ENCODE measurements at places on chromosomes 11 and 22.

DNA sequence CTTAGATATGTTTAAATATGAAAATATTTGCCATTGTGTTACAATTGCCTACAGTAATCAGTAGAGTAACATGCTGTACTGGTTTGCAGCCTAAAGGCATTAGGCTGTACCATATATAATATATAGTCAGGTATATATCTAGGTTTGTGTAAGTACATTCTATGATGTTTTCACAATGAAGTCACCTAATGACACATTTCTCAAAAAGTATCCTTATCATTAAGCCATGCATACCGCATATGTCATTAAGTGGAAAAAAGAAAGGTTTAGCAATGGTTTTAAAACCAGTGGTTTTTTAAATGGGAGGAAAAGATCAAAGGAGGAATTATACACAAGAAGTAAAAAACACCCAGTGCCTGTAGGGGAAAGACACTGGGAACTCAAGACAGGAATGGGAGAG is 122.7 kb downstream of the RBFOX2 start:
- DNase-seq: no peak

- DNase-seq: no peak
These were observed 24.0 kb upstream of the ZBED5 start for GRCh38 chr11:10881892-10882291.

DNA sequence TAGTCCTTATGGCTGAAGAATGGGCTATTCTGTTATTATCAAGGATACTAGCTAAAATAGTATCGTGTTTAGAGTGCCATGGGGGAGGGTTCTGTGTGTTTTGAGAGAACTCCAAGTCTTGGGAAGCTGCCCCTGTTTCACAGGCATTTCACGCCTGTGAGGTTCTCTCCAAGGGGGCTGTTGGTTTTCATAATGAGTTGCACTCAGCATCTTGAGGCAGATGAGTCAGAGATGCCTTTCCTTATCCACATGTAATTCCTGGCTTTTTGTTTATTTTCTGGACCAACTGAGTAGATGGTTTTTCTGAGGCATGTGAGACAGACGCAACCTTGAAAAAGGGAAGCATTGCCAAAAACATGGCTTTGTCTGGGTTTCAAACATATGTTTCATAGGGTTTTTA is 203.7 kb downstream of the ARHGAP42 start:
- DNase-seq: no peak

DNA sequence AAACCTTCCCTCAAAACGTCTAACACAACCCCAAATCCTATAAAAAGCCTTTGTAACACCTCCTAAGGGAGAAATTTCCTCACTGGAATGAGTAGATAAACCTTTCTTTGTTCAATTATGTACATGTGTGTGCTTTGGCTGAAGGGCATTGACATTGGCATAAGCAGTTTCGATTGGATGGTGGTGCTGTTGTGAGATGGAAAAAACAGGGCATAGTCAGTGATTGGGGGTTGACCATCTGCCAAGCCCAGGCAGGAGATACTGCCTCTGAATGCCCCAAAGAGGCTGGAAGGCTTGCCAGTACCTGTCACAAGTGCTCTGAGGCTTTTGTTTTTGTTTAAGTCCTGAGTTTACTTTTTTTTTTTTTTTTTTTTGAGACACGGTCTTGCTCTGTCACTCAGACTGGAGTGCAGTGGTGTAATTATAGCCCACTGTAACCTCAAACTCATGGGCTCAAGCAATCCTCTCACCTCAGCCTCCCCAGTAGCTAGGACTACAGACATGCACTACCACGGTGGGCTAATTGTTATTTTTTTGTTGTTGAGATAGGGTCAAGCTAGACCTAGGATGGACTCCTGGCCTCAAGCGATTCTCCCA is 1.2 kb upstream of the CCDC117 start:
- DNase-seq: no peak

DNA sequence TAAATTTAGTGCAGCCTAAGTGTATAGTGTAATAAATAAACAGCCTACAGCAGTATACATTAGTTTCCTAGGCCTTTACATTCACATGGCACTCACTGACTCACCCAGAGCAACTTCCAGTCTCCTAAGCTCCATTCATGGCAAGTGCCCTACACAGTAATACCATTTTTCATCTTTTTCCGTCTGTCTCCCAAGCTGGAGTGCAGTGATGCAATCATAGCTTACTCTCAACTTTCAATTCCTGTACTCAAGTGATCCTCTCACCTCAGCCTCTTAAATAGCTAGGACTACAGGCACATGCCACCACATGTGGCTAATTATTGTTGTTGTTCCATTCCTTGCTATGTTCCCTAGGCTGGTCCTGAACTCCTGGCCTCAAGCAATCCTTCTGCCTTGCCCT is 54.4 kb downstream of the FCHSD2 start:
- DNase-seq: no peak

GRCh38 chr11:130121445-130121978 is 38.1 kb upstream of the ST14 start:
- no peak for DNase-seq

GRCh38 chr11:126547161-126547560 is 191.7 kb downstream of the ST3GAL4 start:
- DNase-seq: no peak

DNA sequence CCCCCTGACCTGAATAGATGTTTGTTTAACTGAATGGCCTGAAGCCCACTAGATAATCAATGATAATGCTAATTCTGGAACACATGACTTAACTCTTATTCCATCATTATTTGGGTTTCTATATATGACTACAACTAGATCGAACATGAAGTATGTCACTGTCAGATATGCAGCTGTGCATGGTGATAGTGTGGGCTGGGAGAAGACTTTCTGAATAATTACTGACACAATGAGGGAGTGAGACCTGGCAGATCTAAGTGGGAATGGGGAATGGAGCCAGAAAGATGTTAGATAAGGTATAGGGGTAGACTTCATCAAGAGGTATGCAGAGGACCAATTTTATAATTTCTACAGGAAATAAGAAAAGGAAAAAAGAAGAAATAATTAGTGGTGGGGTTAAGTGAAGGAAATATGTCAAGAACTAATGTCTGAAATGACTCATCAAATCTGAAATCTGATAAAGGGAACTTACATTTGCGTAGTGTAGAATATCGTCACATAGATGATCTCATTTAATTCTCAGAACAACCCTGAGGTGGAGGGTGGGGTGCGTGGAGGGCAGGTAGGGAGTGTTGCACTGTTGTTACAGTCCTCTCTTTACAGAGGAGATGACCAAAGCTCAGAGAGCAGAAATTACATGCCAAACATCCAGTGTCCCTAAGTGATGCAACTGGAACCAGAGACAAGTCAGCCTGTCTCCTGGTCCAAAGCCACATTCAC is 68.2 kb upstream of the EED start:
- no peak for DNase-seq

DNA sequence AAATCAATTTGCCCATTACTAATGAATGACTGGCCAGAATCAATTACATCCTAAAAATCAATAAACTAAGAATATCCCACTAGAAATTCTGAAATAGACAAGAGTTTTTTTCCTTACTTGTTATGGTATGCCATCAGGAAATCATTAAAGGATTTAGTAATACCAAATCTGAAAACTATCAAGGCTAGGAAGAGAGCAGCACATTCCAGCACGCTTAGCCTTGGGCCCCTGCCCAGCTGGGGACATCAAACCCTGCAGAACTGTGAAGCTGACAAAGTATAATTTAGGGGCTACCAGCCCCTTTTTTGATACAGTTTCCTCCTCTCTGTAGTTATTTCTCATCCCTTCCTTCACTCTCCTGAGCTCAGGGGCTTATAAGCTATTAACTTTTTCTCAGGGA is 247.8 kb upstream of the ZC3H12C start:
- no peak for DNase-seq

DNA sequence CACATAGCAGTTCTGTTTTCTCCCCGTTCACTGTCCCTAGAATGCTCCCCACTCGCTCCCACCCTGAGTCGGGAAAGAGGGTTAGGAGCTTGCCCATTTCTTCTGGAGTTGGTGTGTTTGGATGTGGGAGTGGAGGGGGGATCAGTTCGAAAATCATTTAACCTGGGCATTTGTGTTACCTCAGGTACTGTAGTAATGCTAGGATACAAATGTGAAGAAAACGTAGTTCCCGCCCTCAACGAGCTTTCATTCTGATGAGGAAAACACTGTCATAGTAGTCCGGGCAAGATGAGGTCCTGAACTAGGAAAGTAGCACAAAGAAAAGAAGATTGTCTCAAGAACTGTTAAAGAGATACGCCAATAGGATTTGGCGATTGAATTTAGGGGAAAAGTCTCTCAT is 539 bp downstream of the SDHD start:
- DNase-seq: no peak

GRCh38 chr11:101706541-101706940 is 122.7 kb upstream of the TRPC6 start:
- peak; percentile 60 for DNase-seq

DNA sequence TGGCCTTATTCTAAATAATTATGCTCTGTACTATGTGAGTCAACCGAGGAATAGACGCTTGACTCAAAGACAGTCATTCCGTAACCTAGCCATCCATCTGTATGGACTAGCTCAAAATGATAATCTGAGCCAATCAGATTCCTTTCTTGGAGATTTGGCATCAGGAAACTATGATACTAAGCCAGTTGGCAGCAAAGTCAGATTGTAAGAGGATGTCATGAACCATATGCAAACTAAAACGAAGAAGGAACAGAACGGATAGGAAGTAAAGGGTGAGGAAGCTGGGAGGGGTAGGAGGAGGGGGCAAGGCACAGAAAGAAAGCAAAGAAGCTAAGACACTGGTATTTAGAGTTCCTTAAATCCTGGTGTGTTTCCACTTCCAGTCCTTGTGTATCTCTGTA is 10.7 kb upstream of the SESN3 start:
- DNase-seq: no peak

- no peak for DNase-seq
These were observed 7.8 kb upstream of the DDI1 start for GRCh38 chr11:104028476-104029263.

GRCh38 chr11:44893308-44893822 is 57.3 kb downstream of the TP53I11 start:
- no peak for DNase-seq

- peak; percentile 94 for DNase-seq
These were observed 10.1 kb downstream of the C11orf91 start for GRCh38 chr11:33690290-33691065.

- DNase-seq: peak; percentile 25
These were observed 20.3 kb downstream of the CCDC83 start for GRCh38 chr11:85875505-85875904.

DNA sequence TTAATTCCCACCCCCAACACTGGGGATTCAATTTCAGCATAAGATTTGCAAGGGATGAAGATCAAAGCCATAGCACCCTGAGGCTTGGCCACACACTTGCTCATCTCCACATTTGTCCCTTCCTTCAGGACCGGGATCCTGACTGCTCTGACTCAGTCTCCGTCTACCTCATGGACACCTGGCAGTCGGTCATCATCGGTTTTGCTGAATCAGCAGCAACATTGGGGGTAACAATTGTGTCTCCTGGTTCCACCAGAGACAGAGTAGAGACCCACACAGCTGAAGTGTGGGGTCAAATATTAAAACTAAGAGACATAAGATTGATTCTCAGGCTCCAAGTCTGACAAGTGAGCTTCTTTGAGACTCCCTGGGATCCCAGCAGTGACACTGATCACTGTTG is 34.6 kb downstream of the GGTLC2 start:
- DNase-seq: no peak

DNA sequence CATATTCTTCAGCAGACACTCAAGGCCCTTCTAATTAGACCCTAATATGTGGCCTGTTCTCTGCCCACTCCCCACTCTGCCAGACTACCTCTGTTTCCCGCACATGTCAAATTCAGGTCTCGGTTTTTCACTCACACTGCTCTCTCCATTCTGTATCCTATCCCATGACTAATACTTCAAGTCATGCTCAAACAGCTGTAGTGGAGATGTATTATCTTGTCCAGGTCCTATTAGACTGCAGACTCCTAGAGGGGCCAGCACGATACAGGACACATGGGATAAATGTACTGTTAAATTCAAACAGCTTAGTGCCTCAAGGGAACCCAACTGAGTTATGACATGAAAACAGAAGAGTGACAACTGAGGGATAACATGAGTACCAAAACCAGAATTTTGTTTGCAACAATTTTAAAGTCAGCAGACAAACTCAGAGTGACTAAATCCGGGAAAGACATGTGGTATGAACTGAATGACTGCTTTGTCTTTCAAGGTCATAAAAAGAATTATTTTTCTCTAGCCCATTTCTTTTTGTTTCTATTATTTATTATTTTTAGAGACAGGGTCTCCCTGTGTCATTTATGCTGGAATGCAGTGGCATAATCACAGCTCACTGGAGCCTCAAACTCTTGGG is 20.5 kb downstream of the ATP6V1E1 start:
- no peak for DNase-seq

- DNase-seq: no peak
These were observed 48.6 kb downstream of the SESN3 start for GRCh38 chr11:95182397-95182796.

DNA sequence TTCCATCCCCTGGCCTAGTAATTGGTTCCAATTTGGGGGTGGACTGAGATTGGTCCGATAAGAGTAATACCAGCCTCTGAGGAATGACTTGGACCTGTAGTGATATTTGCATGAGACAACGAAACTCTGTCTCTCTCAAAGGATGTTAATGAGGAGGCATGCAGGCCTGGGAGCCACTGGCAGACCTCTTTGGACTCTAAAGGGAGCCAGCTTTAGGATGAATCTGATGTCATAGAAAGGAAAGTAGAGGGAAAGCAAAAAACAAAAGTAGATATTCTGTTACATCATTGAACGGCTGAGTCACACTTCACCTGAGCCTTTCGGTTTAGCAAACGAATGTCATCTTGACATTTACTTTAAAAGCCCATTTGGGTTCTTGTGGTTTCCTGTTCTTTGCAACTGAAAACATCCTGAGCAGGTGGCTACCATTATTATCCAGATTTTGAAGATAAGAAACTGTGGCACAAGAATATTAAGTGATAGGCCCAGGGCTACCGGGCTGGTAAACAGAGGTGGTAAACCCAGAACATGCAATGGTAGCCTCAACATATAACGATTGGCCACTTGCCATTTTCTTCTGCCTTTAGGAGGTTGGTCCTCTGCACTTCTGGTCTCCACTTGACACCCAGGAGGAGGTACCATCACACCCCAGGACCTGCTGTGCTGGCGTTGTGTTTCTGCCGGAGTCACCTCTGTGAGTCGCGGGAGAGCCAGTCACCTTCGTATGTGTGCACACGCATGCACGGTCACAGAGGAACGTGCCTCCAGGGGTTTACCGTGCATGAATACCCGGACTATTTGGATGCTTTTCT is 42.7 kb downstream of the RTL6 start:
- no peak for DNase-seq
